B cell (primary cell): ENCODE measurements at places on chromosomes 1 and 21.

GRCh38 chr1:117061986-117062415 lies 1.9 kb downstream of the TTF2 start:
- H3K4me3 ChIP-seq, result no peak overlapping the region
- H3K4me1 ChIP-seq, result peaks cover 17% of the 10 kb centered on the region
- no peak for DNase-seq

GRCh38 chr1:1352786-1353388 lies 3.7 kb upstream of the DVL1 start:
- H3K4me1 ChIP-seq, result peaks cover 37% of the 10 kb centered on the region
- H3K27ac ChIP-seq, result no peak overlapping the region
- DNase-seq, result peak; percentile 63
- H3K36me3 ChIP-seq, result no peaks in the 10 kb centered on the region

- peak overlapping the region; percentile 43 for H3K27ac ChIP-seq
- DNase-seq, result peak; percentile 38
- H3K36me3 ChIP-seq, result no peaks in the 10 kb centered on the region
- peaks cover 14% of the 10 kb centered on the region for H3K4me1 ChIP-seq
These were observed 149.1 kb downstream of the FCRL5 start for GRCh38 chr1:157403203-157403602.

DNA sequence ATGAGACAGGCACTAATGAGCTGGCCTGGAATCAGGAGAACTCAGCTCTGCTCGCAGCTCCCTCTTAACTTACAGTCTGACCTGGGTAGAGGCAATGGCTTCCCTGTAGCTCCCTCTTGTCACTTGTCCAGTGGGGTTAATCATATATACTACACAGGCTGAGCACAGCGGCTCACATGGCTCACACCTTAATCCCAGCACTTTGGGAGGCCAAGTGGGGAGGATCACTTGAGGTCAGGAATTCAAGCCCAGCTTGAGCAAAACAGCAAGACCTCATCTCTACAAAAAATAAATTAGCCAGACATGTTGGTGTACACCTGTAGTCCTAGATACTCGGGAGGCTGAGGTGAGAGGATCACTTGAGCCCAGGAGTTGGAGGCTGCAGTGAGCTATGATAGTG lies 4.2 kb downstream of the S100A6 start:
- peaks cover 44% of the 10 kb centered on the region for H3K4me1 ChIP-seq
- H3K27me3 ChIP-seq, result no peaks in the 10 kb centered on the region
- no peaks in the 10 kb centered on the region for H3K36me3 ChIP-seq

- no peak overlapping the region for H3K4me3 ChIP-seq
- no peaks in the 10 kb centered on the region for H3K27me3 ChIP-seq
- no peak overlapping the region for H3K27ac ChIP-seq
- DNase-seq, result peak; percentile 61
- H3K36me3 ChIP-seq, result no peaks in the 10 kb centered on the region
- no peaks in the 10 kb centered on the region for H3K4me1 ChIP-seq
These were observed 64.3 kb downstream of the PRKAA2 start for GRCh38 chr1:56709269-56709880.
